ENCODE measurements at places on chromosomes 11 and 22. TPM values are rescaled to one million over a fixed set of nuclear protein-coding genes. Genes with fewer than 3 reads are reported as not detected.

DNA sequence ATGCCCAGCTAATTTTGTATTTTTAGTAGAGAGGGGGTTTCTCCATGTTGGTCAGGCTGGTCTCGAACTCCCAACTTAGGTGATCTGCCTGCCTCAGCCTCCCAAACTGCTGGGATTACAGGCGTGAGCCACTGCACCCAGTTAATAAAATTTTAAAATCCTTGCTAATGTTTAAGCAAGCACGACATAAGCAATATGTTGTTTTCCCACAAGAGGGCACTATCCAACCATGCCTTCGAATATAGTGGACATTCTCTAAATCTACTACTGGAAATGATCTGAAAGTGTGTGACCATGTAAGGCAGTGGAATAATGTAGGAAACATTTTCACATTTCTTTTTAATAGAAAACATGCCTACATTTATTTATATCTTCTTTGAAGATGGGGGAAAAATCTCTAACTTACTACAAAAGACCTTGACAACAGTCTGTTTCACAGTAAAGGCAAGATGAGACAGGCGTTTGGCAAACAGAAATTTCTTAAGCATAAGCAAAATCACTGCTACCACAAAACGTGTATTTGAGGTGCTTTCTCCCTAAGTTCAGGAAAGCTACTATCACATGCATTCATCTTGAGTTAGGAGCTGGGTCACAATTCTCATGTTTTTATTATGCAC is 38.2 kb downstream of the PITPNB start:
- peak; percentile 39 for DNase-seq

Gene OR52I1
- total RNA-seq: not detected

- DNase-seq: no peak
Observed at GRCh38 chr11:83933008-83933407, 646.8 kb upstream of the CCDC90B start.

DNA sequence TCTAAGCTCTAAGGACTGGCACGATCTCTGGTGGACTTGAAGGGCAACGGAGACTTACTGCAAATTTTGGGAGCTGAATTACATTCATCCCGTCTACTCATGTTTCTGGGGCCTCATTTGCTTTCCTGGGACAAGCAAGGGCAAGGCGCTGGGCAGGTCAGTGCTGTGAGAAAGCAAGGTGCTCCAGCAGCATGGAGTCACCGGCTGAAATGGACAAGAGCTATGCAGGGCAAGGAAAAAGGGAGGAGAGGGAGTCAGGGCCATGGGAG is 25.6 kb downstream of the FLI1 start:
- DNase-seq: no peak

Gene CABP4
- total RNA-seq: 4.2 TPM

Data from heart left ventricle (tissue), 16 donors.